Omental fat pad (tissue), 4 donors: ENCODE measurements at places on chromosomes 2 and 18. TPM values are rescaled to one million over a fixed set of nuclear protein-coding genes. Genes with fewer than 3 reads are reported as not detected.

The BMP10 gene
- not detected for total RNA-seq

The UNC80 gene
- not detected for total RNA-seq

The ACVR2A gene
- 16.3 TPM for total RNA-seq

The REEP1 gene
- 4.1 TPM for total RNA-seq

The SH3RF3 gene
- 7.1 TPM for total RNA-seq
